ENCODE measurements at places on chromosomes 3 and 15.

DNA sequence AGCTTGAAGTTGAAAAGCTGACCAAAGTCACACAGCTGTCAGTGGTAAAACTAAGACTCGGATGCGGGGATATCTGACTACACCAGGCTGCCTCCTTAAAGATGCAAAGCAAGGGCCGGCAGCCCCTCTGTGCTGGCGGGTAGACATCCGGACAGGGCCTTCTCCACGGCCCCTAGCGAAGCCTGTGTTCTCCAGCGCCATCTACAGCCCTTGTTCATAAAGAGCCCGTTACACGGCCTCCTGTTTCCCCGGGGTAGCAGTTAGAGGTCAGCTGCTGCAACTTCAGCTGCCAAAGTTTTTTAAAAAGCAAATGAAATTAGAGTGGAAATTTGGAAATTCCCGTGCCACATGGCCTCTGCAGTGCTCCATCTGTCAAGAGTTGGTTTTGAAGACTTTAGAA lies 383.0 kb downstream of the TBL1XR1 start:
- peak; percentile 60 for DNase-seq

GRCh38 chr15:69863446-69863845 lies 234.3 kb downstream of the TLE3 start:
- no peak for DNase-seq

- DNase-seq: peak; percentile 17
These were observed at the start of gene CAMP for GRCh38 chr3:48222616-48223513. Gene CAMP (plus strand): TSS chr3:48223495. CDS start chr3:48223512, 17 bp downstream.

DNA sequence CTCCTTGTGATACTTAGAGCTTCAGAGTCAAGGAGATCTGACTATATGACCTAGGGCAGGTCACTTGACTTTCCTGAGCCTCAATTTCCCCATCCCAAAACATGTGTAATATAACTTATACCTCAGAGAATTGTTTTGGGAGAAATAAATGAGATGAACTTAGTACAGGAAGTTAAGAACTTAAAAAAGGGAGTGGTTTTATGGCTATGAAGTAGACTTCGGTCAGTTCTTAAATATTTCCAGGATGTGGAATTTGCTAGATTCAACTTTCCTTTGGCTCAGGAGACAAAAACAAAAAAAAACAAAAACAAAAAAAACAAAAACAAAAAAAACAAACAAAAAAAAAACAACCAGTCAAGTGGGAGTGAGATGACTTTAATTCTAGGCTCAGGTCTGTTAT lies 116.7 kb downstream of the EDEM1 start:
- no peak for DNase-seq

- no peak for DNase-seq
These were observed 28.4 kb upstream of the SMAD3 start for GRCh38 chr15:67036775-67037555.

DNA sequence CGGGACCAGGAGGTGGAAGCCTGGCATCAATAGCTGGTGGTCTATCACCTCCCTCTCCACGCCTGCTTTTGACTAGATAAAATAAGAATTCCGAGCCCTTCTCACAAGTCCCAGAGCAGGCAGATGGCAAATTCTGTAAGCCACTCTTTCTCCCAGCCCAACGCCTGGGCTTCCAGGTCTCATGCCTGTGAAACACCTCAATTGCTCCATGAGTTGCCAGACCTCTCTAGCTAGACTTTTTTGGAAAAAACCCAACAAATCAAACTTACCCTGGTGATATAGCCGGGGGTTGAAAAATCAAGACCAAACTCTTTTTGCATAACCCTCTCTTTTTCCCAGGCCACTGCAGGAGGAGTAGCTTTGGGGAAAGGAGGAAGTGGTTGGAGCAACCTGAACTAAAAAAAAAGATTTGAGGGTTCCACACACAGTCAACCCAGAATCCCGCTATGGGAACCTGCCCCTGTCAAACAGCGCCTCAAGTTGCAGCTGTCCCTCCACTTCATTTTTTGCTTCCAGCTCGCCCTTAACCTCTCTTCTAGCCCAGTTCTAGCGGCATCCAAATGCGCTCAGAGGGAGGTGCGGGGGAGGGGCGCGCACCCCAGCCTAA lies 7.0 kb downstream of the BHLHE40 start:
- peak; percentile 31 for DNase-seq

DNA sequence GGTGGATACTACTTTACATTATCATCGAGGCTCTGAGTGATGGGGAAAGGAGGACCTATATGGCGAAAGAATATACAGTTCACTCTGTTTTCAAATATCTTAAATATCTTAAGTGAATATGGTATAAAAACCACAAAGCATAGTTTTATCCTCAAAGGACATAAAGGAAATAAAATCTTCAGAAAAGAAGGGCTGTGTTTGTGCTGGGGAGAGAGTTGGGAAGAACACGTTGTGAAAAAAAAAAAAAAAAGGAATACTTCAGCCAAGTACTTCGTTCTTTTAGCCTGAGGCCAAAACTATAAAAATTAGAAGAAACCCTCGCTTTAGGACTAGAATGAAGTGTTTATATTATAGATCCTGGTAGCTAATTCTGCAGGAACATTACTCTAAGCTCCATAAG lies 10.2 kb upstream of the TMEM212 start:
- DNase-seq: peak; percentile 82

DNA sequence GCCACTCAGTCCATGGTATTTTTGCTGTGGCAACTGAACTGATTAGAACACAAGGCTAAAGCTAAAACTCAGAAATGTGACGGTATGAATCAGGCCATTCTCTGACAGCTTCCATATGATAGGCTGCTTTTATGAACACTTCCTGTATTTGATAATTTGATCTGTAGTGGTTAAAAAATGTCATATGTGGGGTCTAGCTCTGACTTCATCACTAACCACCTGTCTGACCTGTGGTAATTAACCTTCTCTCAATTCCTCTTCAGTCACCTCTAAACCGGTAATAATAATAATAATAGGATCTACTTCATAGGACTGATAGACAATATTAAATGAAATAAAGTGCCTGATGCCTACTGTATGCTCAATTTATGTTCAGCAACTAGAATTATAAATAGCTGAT lies 223.2 kb downstream of the MBNL1 start:
- no peak for DNase-seq

GRCh38 chr3:16286161-16286560 lies 21.1 kb downstream of the OXNAD1 start:
- no peak for DNase-seq

DNA sequence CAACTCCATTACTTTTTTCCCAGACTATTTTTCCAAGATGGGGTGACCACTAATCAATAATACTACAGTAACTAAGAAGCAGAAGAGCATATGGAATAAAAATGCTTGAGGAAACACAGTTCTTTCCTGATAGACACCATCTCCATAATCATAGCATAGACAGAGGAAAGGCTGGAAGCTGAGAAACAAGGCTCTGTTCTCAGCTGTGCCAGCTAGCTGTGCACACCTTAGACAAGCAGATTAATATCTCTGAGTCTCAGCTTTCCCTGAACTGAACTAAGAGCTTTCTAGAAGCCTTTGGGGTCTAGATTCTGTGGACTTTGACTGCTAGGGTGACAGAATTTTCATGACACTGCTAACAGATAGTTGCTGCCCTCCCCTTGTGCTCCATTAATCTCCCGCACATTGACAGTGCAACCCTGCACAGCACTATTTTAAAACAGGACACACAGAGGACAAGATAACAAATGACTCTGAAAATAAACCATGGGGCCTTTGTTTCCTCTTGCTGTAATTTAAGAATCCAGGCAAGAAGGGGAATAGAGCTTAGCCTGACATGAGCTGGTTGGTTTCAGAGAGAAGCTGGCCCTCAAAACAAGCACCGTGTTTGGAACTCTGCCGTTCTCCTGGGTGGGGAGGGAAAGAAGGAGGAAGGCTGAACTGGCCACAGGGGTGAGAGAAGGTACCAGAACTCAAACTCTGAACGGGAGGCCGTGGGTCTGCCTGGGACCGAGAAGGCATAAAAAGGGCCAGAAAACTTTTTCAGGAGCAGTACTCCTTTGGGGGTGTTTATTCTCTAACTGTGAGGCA lies 67.4 kb downstream of the ATP13A5 start:
- DNase-seq: no peak

GRCh38 chr3:23480329-23480714 lies 277.2 kb downstream of the UBE2E2 start:
- no peak for DNase-seq

DNA sequence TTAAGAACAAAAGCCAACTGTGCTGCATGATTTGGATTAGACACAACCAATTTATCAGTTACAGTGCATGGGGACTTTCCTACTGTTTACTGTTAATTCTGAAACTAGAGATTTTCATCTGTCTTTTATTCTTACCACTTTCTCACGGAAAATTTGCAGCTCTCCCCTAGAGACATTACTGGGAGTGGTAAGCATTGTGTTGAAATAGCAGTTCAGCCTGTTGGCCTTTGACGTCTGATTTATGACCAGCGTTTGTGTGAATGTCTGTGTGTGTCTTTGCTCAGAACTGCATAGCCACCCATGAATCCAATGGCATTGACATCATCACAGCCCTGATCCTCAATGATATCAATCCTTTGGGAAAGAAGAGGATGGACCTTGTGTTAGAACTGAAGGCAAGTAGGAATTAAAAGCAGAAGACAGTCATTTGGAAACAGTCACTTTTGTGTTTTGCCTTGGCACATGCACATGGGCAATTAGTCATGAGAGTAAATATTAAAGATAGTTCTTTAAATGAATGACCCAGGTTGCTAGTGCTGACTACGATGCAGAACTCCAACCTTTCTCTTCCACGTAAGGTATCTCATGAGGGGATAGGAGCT lies 202.2 kb upstream of the BHLHE40 start:
- no peak for DNase-seq

- DNase-seq: no peak
These were observed 12.1 kb downstream of the PLXND1 start for GRCh38 chr3:129594409-129594808.

DNA sequence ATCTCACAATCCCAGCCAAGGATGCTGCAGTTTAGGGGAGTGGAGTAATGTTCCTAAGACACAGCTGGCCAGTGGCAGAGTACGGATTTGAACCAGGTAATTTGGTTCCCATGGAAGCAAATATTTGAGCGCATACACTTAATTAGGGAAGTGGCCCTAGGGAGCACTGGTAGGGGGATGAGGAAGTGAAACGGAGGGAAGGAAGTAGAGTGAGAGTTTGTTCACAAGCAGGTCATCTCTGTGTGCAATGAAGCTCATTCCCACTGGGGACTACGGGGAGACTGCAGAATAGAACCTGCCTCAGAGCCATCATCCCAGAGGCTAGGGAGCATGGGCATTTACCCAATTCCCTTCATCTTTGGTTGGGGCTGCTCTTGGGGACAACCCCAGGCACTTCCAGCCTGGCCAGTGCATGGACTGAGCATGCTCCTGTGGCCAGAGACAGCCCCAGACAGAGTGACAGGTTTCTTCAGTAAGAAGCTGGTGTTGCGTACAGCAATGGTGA lies 317.2 kb upstream of the PROK2 start:
- peak; percentile 11 for DNase-seq

DNA sequence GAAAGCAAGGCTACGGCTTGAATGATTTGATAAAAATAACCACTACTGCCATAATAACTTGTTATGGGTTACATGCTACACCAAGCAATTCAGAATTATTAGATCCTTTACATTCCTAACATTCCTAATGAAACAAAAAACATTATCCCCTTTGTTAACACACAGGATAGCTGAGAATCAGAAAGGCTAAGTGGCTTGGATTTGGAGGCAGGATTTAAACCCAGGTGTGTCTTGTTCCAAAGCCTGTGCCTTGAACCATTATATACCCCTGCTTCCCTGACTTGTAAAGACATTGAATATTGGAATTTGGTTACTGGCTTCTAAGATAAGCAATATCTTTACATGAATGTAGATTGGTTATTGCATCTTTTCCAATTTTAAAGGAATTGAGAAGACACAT lies 417.1 kb upstream of the GOLIM4 start:
- DNase-seq: no peak

DNA sequence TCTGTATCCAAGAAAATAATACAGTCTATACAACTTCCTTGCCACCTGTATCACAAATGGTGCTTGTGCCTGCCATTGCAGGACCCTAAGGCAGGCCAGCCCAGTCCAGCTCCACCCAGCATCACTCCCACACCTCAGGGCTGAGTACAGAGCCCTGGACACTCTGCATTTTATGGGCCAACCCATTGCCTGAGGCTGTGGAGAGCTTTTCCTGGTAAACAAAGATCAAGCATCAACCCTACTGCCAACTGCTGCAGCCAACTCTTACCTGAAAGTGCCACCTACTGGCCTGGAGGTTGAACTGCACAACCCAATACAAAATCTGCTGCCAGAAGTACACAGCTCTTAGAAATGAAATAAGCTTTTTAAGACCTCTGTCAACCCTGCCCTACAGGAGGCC lies 1082.2 kb downstream of the NAALADL2 start:
- no peak for DNase-seq

GRCh38 chr15:101411581-101411980 lies 77.9 kb downstream of the PCSK6 start:
- no peak for DNase-seq

GRCh38 chr15:48006031-48006511 lies 114.7 kb upstream of the SLC24A5 start:
- DNase-seq: peak; percentile 9

- peak; percentile 36 for DNase-seq
These were observed 29.2 kb downstream of the XXYLT1 start for GRCh38 chr3:195241592-195242355.

DNA sequence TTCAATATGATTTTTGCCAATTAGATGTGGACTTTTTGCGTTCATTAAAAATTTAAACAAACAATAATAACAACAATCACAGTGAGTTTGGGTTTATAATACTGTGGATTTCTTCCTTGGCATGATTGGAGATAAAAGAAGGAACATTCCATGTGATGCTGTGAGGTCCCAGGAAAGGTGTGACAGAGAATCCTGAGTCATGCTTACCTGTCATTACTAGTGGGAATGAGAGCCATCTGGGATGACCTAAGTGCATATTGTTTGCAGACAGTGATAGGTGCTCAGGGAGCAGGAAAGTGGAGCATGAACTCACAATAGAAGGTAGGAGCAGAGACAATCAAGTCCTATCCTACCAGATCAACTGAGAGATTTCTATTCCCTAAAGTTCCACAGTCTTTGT lies 766.5 kb upstream of the CFAP20DC start:
- no peak for DNase-seq

- DNase-seq: no peak
These were observed 80.3 kb upstream of the ABHD2 start for GRCh38 chr15:89007989-89008388.

DNA sequence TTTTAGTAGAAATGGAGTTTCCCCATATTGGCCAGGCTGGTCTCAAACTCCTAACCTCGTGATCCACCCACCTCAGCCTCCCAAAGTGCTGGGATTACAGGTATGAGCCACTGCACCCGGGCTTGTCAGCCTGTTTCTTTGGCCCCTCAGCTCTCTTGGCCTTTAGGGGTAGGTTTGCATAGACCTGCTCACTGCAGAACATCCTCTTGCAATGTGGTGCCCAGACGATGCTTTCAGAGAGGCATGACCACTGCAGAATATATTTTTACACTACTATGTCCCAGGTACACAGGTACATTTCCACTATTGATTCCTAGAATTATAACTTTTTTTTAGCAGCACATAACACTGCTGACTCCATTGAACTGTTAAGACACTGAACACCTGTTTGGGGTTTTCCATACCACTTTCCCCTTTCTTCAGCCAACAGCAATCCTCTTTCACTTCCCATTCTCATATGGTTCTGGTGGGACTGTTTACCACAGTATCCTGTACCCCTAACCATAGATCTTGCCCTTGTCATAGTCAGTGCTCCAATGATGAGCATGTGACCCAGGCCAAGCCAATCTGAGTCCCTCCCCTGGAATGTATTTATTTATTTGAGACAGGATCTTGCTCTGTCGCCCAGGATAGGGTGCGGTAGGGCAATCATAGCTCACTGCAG lies 21.1 kb downstream of the CCDC32 start:
- no peak for DNase-seq
